ENCODE measurements at places on chromosomes 3 and 15. TPM values are rescaled to one million over a fixed set of nuclear protein-coding genes. Genes with fewer than 3 reads are reported as not detected.

Gene QRICH1
- 75.8 TPM for total RNA-seq

Gene CLRN1
- not detected for total RNA-seq

Gene DUOXA2
- not detected for total RNA-seq

Gene SH2D7
- not detected for total RNA-seq

Gene KNG1
- not detected for total RNA-seq

Gene HIGD2B
- not detected for total RNA-seq
